COLO829 (cell line): ENCODE measurements at places on chromosomes 3 and 15.

DNA sequence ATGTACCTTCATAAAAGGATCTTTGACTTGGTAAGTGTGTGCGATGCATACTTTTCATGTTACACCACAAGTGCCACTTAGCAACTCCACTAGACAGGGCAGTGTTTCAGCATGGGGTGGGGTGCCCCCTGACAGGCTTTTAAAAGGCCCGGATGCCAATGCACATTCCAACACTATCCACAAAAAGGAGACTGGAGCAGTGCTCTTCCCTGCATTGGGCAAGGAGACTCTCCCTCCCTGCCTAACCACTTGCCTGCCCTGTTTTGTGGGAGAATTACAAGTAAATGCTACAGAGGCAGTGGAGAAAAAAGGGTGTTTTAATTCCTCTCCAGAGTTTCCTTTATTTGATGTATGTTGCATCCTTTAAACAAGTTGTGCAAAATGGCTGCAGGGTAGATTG, 1.7 kb upstream of the RARB start:
- no peak for DNase-seq

- no peak for DNase-seq
Measured at GRCh38 chr15:76577879-76578512, 241.4 kb downstream of the ISL2 start.

DNA sequence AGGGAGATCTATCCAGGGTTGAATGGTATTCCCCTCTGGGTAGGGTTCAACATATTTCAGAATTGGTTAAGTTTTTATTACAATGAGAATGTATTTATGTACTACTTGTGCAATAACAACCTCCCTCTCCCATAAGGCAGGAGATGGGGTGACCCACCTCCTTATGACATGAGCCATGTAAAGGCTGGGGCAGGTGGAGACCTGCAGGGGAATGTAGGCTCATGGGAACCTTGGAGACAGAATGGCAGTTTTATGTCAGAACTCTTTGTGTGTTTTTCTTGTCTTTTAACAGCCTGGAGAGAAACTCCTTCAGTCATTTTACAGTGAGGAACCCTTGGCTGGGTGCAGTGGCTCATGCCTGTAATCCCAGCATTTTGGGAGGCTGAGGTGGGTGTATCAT, 24.6 kb upstream of the INSYN1 start:
- no peak for DNase-seq

DNA sequence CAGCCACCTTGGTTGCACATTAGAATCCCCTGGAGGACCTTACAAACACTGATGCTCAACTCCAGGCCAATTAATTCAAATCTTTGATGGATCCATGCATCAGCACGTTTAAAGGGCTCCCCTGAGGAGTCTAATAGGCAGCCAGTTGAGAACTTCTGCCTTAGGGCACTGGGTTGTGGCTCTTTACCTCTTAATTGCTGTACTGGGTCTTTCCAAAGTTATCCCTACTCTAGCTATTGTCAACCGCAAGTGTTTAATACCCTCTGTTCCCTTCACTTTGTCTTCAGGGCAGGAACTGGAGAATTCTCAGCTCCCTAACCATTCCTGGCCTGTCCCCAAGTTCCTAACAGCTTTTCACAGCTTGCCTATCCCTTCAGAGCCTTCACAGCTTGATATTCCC, 15.0 kb upstream of the FAM174B start:
- no peak for DNase-seq

GRCh38 chr3:145981056-145981455, 179.9 kb downstream of the PLOD2 start:
- no peak for DNase-seq

DNA sequence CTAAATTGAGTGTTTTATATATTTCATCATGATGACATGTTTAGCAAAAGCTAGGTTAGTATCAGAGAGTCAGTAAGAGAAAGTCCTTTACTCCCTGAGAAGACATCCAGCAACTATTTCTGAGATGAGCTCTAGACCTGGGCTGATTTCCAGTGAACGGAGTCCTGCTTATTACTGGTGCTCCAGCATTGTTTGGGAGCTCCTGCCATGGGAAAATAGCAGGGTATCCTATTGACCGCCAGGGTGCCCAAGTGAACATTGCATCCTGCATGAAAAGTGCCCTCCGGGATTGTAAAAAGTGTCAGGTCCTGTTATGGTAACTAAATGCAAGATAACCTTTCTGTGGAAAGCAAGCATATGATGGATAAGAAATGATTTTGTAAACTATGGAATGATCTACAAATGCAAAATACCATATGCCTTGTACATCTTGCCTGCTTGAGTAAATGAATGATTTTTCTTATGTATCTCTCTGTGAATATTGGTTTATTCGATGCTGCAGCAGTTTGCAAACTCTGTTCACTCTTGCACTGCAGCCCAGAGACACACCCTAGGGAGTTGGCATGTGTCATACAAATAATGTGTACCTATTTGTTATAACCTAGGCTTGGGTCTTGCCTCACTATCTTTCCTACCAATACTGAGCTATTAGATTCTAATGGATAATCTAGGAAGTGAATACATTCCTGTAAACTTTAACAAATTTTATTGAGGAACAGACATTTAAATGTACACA, 96.7 kb downstream of the IL5RA start:
- DNase-seq: no peak

DNA sequence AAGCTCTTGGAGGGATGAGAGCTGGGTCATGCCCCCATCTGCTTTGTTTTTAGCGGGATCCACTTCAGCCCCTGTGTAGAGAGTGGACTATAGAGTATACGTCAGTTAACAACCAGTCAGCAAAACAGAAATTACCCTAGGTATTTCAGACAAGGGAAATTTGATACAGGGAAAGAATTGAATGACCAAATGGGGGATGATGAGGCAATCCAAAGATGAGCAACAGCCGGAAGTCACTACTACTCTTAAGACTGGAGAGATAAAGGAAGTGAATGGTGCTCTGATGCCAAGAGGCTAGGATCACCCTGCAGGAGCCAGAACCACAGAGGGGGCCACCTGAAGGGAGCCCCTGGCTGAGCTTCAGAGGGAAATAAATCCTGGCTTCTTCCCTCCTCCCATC, 1.7 kb upstream of the GPR62 start:
- DNase-seq: no peak

- no peak for DNase-seq
Measured at GRCh38 chr3:164832216-164832615, 246.1 kb downstream of the SI start.

- DNase-seq: no peak
Measured at GRCh38 chr3:48952510-48953118, 34.0 kb downstream of the ARIH2 start.

DNA sequence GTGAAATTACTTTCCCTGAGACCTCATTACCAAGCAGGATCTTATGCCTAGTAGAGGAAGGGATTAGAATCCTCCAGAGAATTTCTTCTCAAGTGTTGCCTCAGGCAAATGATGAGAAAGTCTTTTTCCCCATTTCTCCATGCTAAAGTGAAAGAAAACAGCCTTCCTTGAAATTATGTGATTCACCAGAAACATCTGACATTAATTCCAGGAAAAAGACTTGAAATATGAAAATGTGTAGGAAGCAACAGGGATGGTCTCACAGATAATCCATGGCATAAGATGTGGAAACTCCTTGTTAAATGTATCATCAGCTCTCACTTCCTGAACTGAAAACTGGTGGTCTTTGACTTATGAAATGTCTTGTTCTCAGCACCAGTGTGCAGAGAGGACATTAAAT, 17.9 kb upstream of the ABI3BP start:
- DNase-seq: no peak

GRCh38 chr3:34218706-34219385, 420.4 kb downstream of the PDCD6IP start:
- DNase-seq: no peak

GRCh38 chr15:62059816-62060112, 483 bp downstream of the VPS13C start:
- peak; percentile 28 for DNase-seq

GRCh38 chr3:163468531-163469335, 1609.6 kb downstream of the SI start:
- no peak for DNase-seq

DNA sequence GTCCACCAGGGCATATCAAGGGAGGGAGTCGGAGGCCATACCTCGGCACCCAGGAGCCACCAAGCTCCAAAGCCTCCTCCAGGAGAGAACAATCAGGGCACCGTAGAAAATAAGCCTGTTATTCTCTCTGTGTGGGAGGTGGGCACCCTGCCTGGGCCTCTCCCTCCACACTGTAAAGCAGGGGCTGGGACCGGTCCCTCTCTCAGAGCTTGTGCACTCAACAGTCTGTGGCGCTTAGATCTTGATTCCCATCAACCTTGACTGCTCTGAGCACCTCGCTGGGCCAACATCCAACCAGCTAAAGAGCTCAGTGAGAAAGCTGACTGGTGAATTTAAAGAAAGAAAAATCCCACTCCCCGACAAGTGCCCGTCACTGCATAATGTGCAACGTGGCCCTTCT, 53.0 kb downstream of the PCSK6 start:
- DNase-seq: no peak

- no peak for DNase-seq
Measured at GRCh38 chr3:150061288-150062024, 90.8 kb upstream of the PFN2 start.

DNA sequence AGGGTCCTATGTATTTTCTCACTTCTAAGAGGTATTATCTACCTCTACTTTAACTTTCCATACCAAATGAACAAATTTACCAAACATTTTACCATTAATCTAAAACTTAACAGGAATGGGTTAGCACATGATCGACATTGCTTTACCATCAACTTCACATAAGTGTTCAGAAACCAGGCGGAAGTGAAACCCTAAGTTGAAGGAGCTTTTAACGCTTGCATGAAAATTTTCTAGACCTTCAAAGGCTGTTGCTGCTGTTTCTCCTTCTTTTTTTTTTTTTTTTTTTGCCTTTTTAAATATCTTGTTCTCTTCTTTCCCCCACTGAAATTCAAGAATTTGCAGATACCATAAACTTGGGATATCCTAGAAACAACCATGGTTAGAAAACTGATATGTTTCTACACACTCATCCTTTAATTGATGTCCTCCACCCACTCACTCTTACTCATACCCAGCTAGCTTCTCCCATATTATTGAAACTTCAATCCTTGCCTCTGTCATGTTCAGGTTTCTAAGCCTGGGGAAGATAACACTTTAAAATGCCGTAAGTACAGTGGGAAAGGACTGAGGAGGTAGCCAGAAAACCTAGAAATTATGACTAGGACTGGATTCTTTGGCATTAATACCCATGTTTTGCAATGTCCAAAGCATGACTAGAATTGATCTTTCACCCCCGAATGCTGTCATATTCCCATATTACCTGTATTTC, 24.7 kb downstream of the MYO5A start:
- peak; percentile 68 for DNase-seq

- no peak for DNase-seq
Measured at GRCh38 chr15:54149115-54149531, 170.9 kb downstream of the UNC13C start.

- DNase-seq: no peak
Measured at GRCh38 chr15:101810456-101810855, 1.5 kb upstream of the OR4F15 start.

DNA sequence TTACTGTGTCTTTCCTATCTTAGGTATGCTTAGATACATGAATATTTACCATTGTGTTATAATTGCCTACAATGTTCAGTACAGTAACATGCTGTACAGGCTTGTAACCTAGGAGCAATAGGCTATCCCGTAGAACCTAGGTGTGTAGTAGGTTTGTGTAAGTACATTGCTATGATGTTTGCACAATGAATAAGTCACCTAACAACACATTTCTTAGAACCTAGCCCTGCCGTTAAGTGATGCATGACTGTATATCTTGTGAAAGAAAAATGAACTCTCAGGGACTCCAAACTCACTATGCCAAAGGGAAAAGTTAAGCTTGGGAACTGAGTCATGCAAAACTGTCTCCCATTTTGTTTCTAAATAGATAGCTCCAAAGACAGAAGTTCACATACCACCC, 91.5 kb upstream of the ACP3 start:
- no peak for DNase-seq

DNA sequence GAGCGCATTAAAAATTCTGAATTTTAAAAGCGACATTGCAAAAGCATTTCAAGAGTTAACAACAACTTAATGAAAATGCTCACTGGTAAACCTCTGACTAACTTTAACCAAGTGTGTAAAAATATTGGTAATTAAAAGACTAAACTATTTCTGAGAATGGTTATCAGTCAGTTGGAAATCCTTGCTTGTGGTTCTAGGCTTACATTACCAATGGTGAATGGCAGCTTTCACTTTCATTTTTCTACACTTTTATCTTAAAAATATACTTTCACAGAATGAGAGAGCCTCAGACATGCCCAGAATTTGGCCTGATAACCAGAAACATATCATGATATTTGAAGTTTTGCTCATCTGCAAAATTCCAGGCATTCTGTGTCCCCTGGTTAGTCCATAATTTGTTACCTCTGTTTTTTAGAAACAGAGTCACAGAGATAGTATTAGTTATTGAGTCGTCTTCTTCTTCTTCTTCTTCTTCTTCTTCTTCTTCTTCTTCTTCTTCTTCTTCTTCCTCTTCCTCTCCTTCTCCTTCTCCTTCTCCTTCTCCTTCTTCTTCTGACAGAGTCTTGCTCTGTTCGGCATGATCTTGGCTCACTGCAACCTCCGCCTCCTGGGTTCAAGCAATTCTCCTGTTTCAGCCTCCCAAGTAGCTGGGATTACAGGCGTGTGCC, 5.5 kb upstream of the RNF111 start:
- DNase-seq: no peak

- DNase-seq: no peak
Measured at GRCh38 chr3:177213801-177214535, 16.7 kb upstream of the TBL1XR1 start.

- no peak for DNase-seq
Measured at GRCh38 chr3:58169371-58169770, 41.4 kb downstream of the DNASE1L3 start.

- DNase-seq: no peak
Measured at GRCh38 chr15:49962044-49962602, 156.9 kb downstream of the ATP8B4 start.

- no peak for DNase-seq
Measured at GRCh38 chr15:72920551-72920950, 131.7 kb upstream of the NEO1 start.

GRCh38 chr15:31265871-31266711, 60.5 kb upstream of the KLF13 start:
- DNase-seq: no peak

DNA sequence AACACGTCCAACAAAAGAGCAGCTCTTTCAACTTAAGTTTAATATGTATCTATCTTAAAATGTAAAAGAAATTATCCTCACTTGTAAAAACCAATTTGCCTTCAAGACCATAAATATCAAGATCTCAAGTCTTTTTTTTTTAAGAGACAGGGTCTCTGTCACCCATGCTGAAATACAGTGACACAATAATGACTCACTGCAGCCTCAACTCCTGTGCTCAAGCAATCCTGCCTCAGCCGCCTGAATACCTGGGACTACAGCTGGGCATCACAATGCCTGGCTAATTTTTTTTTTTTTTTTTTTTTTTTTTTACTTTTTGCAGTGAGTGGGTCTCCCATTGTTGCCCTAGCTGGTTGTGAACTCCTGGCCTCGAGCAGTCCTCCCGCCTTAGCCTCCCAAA, 26.0 kb downstream of the ACAP2 start:
- DNase-seq: no peak

DNA sequence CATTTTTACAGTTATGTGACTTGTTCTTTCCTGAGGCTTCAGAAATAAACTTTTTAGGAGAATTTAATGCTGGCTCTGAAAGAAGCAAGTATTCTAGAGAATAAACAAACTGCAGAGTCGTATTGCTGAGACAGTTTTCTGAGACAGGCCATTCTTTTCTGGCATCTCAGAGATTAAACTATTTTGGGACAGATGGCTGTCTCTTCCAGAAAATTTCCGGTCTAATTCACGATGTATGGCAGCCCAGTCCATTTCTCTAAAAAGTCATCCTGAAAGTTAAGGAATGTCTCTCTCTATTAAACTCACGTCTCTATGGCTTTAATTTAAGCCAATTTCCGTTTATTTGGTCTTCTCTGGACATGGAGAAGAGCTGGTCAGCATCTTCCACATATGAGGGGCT, 208.6 kb downstream of the FEZF2 start:
- no peak for DNase-seq
